ENCODE measurements at places on chromosomes 1 and 21. TPM values are rescaled to one million over a fixed set of nuclear protein-coding genes. Genes with fewer than 3 reads are reported as not detected.

Gene GPR25
- total RNA-seq, result not detected

Gene VHLL
- total RNA-seq, result not detected

- no peak for DNase-seq
Measured at GRCh38 chr1:203448521-203449061, 27.0 kb upstream of the PRELP start.

DNA sequence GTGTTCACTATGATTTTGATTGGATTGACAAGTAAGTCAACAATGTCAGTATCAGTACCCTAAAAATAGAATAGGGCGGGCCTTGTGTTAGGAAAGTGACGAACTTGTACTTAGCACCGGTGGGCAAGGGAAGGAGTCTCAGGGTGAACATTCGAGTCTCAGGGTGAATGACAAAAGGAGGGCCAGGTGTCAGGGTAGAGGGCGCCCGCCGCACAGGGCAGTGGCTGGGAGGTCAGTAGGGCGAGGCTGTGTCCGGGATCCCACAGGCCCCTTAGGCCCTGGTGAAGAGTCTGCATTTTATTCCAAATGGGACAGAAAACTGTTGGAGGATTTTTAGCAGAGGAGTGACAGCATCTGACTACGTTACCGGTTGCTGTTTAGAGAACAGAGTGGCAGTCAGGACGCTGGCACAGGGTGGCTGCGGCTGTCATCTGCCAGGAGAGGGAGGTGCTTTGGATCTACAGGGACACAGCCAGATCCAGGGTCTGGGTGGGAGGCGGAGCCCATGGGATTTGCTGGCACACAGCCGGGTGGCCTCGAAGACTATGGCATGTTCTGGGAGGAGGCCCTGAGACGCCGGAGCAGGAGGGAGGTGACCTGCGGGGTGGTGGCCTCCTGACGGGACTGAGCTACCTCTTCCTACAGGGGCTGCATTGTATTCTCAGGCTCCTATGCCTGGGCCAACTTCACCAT is 11.0 kb downstream of the AGTRAP start:
- no peak for DNase-seq

GRCh38 chr1:219790834-219791615 is 137.3 kb downstream of the SLC30A10 start:
- no peak for DNase-seq

Gene ZNF648
- not detected for total RNA-seq

DNA sequence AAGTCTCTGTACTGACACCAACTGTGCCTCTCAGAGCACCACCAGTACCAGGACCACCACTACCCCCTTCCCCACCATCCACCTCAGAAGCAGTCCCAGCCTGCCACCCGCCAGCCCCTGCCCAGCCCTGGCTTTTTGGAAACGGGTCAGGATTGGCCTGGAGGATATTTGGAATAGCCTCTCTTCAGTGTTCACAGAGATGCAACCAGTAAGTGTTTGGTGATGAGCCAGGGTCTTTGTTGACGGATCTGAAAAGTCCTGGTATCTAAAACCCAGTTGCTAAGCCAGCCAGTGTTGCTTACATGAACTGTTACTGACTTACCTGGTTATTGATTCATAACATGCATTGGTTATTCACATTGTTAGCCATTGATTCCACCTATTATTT is 1.1 kb downstream of the C1orf56 start:
- DNase-seq, result no peak

DNA sequence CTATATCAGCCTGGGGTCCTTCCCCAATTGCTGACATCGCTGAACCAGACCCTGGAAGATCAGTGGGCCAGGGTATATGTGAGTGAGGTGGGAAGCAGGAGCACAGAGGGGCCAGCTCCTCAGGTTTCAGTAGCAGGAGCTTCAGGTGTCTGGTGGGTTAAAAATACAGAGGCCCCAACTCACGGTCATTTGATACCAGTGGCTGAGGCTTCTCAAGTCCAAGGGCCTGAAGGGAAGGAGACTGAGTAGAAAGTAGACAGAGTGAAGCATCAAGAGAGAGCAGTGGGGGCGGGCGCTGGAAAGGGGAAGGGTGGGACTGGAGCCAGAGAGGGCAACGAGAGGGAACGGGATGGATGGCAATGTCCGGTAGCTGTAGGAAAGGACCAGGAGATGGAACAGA is 2.0 kb upstream of the CASQ1 start:
- DNase-seq, result no peak

Gene ZBTB48
- total RNA-seq, result 18.9 TPM

- DNase-seq, result no peak
Measured at GRCh38 chr1:37901191-37901892, 42.0 kb upstream of the MTF1 start.

Gene AGMAT
- total RNA-seq, result 0.58 TPM

GRCh38 chr1:6275826-6276782 is 15.2 kb upstream of the GPR153 start:
- no peak for DNase-seq

- no peak for DNase-seq
Measured at GRCh38 chr1:5835179-5835562, 157.1 kb downstream of the NPHP4 start.

Gene ANGPTL7
- 0.42 TPM for total RNA-seq

Gene SPOCD1
- total RNA-seq, result 9.5 TPM

- no peak for DNase-seq
Measured at GRCh38 chr1:106956721-106957120, 99.8 kb upstream of the PRMT6 start.

Gene S100A16
- 107 TPM for total RNA-seq

Gene TARBP1
- 19.4 TPM for total RNA-seq

DNA sequence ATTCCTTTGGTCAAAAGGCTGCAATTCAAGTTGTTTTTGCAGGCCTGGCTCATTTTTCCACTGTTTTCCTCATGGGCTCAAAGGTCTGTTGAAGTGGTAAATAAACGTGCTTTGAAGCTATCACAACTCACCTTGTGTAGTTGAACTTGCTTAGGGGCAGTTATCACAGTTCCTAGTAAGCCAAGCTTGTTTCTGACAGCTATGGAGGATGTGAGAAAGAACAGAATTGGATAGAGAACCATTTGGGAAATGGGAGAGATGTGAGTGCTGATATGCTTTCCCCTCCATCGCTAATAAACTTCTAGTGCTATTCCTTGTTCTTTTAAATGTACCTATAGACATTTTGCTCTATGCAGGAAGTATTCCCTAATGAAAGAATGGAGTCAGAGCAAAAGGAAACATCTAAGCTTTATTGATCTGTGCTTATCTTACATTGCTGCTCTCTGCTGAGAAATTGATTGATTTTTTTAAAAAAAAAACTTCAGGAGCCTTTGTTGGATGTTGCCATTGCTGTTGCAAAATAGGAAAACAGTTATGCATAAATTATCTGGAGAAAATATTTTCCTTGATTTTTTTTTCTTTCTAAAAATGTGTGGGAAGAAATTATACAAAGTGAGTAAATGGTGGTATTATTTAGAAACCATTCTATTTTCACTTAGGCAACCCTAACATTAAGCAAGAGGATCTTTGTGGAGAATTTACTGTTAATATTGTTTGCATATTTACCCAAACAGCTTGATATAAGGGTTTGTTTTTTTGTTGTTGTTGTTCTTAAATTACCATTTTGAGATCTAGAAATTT is 118.2 kb downstream of the MAGI3 start:
- no peak for DNase-seq

GRCh38 chr1:226738995-226739695 is at the start of gene ITPKB:
TSS of gene ITPKB (minus strand) at chr1:226739282. CDS start at chr1:226737458, 1,824 bp downstream.
- no peak for DNase-seq

DNA sequence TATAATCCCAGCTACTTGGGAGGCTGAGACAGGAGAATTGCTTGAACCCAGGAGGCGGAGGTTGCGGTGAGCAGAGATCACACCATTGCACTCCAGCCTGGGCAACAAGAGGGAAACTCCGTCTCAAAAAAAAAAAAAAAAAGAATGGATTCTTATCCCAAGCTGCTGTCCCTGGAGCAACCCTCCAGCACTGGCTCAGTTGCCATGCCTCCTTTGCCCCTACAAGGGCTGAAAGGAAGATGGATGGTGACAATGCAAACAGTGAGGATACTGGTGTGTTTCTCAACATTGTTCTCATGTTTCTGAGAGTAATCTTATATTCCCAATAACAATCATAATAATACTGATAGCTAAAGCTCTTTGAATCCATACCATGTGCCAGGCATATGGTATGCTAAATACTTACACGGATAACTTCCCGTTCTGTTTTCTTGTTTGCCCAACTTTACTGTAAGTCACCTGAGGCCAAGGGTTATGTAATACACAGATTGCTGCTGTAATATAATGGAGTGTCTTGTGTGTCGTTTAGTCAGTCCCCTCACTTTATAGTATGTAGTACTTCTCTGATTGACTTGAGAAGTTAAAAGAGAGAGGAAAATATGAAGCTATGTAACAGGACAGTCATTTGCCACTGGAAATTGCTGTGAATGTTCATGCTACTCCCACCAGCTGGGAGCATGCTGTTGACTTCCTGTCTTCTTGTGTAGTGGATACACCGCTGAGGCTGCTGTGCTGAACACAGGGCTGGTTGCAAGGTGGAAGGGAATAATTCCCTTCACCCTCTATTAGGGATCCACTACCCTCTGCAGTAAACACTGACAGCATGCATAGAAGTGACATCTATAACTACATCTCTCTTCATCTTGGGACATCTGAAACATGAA is 153.6 kb downstream of the CNIH3 start:
- no peak for DNase-seq

DNA sequence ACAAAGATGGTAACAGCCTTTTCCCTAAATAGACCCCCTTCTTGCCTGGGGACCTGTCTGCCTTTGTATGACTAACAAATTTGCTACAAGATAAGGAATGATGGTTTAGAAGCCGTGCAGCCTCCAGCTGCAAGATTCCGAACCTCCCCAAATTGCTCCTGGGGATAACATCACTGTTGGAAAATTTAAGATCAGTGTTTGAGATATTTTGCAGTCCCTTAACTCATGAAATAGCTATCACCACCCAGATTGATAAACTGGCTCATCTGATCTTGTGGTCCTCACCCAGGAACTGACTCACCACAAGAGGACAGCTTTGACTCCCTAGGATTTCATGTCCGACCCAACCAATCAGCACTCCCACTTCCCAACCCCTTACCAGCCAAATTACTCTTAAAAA is 254.7 kb downstream of the USH2A start:
- DNase-seq, result no peak

DNA sequence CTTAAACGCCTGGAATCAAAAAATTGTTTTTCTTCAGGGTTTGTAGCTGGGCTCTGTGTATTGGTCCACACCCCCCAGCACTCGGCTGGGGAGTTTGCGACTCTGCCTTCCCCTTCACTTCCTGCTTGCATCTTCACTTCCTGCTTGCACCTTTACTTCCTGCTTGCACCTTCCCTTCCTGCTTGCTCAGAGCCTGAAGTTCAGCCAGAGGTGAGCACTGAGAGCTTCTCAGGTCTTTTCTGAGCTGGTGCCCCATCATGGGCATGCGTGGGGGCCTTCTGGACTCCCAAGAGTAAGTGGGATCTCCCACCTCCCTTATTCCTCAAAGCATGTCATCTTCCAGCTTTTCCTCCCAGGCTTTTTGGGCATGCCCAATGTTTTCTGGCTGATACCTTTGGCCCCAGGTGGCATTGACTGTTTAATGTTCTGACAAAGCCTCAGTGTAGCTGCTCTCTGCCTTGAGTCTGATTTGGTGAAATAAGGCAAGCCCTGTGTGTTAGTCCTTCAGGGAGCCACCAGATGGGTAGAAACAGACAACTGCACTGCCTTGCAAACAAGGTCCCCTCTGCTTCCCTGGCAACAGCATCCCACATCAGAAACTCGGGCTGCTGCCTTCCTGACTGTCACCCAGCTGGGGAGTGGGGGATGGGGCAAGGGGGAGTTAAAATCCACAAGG is 3.5 kb downstream of the KRTAP10-2 start:
- no peak for DNase-seq

All from mesenteric fat pad (tissue), 1 donor.